SHP77 treated with DMSO at 0.1 percent for 48 hours (cell line): ENCODE measurements at places on chromosomes 6 and 20.

DNA sequence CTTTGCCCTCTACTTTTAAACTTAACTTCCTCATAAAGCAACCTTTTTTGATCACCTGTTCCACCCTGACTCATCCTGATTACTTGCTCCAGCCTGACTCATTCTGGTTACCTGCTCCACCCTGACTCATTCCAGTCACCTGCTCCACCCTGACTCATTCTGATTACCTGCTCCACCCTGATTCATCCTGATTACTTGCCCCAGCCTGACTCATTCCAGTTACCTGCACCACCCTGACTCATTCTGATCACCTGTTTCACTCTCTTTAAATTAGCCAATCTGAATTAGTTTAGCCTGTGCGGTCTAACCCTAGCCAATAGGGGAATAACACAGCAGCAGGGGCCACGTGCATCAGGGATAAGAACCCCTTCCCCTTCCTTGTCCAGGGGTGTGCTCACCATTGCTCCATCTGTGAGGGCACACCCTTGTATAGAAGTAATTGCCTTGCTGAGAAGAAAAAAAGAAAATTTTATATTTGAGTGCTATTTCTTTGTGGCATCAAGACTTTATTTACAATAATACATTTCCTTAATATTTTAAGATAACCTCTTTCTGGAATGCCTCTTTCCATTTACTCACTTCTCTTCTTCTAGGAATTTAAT lies 17.9 kb downstream of the HLA-G start:
- DNase-seq, result no peak

GRCh38 chr6:75150685-75151412 lies 55.0 kb downstream of the COL12A1 start:
- no peak for DNase-seq

DNA sequence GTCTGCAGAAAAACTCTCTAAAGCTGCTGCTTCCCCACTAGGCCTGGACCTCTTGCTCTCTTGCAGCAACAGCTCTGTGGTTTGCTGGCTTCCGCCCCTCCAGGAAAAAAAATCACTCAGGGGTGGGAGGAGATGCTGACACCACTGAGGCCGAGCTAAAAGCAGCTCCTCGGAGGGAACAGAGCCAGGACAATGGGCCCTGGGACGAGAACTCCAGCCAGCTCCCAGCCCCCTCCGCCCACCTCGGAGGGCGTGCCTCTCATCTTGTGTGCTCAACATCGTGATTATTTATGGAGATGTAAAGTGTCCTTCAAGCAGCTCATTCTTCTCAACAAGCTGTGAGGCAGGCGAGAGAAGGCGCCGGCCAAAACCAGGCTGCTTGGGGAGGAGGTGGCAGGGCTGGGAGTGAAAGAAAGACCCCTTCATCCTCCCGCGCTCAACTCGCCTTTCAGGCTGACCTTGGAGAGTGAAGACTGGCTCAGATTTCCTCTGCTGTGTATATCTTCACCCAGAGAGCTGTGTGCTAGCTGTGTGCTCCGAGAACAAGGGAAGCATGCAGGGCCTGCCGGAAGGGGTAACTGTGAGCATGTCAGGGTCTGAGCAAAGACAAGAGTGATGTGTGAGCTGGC lies 53.5 kb upstream of the LRFN2 start:
- no peak for DNase-seq

DNA sequence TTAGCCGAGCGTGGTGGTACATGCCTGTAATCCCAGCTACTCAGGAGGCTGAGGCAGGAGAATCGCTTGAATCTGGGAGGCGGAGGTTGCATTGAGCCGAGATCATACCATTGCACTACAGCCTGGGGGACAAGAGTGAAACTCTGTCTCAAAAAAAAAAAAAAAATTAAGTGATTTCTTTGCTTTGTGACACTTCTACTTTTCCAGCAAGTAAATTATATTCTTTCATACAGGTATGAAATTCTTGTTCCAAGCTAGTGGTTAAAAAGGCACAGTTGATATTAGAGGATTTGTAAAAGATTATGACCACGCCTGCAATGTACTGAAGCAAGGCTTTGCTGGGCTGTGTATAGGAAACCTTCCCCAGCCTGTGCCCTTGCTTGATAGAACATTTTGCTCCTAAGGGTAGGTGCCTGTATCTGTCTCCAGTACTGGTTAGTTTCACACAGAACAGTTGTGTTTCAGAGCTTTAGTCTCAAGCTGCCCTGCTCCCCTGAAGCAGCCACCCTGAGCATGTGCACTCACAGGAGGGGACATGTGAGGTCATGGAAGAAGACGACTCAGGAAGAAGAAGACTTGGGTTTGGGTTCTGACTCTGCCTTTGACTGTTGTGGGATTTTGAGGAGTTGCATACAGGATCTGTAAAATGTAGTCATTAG lies 10.2 kb downstream of the PTPN1 start:
- no peak for DNase-seq

GRCh38 chr20:56439771-56440291 lies 27.8 kb downstream of the CASS4 start:
- DNase-seq, result no peak

DNA sequence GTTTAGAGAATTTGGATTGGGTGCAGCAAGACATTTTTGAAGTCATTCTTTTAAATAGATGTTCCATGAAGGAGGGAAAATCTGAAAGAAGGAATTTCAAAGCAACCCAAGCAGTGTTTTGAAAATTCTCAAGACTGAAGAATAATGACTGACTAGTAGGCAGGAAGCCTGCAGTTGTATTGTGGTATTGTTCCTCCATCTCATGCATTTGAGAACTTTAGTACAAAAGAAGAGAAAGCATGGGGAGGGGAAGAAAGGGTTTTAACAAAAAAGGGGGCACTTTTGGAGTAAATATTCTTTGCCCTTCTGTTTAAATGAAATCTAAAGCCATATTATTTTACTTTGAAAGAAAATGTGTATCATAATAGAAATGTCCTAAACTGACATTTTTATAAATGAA lies 6.6 kb downstream of the NCOA3 start:
- DNase-seq, result no peak

DNA sequence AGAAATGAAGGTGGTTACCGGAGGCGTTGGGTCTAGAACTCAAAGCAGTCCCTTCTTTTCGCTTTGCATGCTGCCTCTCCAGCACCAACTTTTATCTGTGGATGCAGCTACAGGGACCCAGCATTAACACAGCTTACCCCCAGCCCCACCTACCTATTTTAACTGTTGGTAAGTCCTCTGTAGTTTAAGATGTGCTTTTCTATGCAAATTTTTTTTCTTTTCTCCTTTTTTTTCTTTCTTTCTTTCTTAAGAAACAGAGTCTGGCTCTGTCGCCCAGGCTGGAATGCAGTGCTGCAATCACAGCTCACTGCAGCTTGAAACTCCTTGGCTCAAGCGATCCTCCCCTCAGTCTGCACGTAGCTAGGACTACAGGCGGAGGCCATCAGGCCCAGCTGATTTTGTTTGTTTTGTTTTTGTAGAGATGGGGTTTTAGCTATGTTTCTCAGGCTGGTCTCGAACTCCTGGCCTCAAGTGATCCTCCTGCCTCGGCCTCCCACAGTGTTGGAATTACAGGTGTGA lies 6.5 kb upstream of the USP45 start:
- no peak for DNase-seq

GRCh38 chr6:150732765-150733539 lies 132.6 kb upstream of the MTHFD1L start:
- no peak for DNase-seq

DNA sequence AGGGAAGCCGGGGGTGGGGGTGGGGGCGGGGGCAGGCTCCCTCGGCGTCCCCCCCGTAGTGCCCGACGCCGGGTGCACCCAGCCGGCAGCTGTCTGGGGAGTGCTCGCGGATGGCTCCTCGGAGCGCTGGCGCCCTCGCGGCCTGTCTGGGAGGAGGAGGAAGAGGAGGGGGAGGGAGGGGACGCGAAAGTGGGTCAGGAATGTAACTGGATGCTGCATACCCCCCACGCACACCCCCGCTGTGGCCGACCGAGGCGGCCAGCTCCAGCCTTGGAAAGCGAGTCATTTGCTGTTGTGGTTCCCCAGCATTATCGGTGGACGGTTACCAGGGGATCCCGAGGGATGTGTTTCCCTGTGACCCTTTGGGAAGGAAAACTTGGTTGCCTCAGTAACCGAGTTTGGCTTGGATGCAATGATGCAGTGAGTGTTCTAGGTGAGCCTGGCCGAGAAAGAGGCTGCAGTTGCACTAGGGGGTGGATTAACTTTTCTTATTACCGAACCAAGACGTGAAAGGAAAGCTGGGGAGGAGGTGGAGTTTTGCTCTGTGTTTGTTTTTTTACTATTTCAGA lies 55.2 kb upstream of the RREB1 start:
- DNase-seq, result no peak

DNA sequence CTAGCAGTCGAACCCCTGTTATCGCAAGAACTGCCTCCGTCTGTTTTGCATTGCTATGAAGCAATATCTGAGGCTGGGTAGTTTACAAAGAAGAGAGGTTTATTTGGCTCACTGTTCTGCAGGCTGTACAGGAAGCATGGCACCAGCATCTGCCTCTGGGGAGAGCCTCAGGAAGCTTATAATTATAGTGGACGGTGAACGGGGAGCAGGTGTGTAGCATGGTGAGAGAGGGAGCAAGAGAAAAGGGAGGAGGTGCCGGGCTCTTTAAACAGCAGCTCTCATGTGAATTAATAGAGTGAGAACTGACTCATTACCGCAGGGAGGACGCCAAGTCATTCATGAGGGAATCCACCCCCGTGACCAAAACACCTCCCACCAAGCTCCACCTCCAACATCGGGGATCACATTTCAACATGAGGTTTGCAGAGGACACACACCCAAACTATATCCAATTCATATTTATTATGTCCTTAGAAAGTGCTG lies 172.6 kb upstream of the KCNG1 start:
- DNase-seq, result no peak
